ENCODE measurements at places on chromosomes 2 and 18.

GRCh38 chr18:36381075-36381474, 83.6 kb downstream of the FHOD3 start:
- DNase-seq, result no peak

DNA sequence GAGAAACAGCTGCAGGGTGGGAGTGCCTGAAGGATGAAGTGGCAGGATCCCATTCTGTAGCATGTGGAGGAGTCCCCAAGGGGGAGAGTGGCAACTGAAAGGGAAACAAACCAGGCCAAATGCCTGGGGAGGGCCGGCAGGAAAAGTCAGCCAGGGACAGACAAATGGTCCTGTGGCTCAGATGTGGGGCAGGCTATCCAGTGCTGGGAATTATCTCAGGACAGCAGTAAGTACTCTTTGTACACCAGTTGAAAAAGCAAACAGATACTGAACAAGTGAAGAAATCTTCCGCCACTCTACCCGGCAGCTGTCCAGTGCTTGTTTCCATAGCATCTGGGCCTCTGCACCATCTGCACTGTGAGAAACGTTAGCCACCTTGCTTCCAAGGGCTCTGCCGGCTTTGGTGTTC, 408.9 kb downstream of the LRATD1 start:
- no peak for DNase-seq

DNA sequence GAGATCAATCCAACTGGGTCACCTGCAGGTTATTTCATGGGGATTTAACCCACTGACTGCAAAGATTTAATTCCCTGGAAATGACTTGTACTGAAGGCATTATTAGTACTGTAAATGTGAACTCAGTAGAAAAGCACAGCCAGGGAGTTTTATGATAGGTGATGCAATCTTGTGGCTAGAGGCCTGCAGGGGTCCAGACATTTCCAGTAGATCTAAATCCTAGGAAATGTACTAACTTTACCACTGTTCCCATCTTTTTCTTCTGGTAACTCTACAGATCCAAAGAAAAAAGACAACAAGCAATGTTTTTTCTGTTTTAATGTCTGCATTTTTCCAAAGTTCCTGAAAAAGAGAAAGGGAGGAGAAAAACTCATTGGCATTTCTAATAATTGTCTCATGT, 500.1 kb downstream of the ARHGAP15 start:
- no peak for DNase-seq

DNA sequence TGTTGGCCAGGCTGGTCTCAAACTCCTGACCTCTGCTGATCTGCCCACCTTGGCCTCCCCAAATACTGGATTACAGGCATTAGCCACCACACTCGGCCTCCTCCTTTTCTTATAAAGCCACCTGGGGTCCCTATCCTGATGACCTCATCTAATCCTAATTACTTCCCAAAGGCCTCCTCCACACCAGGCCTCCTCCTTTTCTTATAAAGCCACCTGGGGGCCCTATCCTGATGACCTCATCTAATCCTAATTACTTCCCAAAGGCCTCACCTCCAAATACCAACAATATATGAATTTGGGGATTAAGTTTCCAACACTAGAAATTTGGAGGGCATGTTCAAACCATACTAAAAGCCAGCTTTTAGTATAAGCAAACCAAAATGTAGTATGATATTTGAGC, 9.7 kb upstream of the RMC1 start:
- no peak for DNase-seq

DNA sequence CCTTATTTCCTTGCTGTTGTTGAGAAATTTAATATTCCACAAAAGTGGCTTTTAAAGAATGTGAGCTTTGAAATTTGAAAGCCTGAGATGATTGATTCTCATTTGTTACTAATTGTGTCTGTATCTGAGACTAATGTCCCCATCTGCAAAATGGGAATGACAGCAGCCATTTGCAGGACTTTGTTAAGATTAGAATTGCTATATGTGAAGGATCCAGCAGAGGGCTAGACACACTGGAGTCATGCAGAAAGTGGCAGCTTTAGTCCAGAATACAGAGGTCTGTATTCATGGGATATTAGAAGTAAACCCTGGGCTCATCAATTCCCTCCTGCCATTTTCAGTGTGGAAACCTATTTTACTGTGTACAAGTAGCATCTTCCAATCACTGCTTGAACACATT, 296.5 kb upstream of the GYPC start:
- DNase-seq, result no peak
